Effector memory CD4-positive, alpha-beta T cell (primary cell): ENCODE measurements at places on chromosomes 4 and X.

- DNase-seq, result no peak
Measured at GRCh38 chr4:155615081-155615887, 51.4 kb upstream of the GUCY1A1 start.

DNA sequence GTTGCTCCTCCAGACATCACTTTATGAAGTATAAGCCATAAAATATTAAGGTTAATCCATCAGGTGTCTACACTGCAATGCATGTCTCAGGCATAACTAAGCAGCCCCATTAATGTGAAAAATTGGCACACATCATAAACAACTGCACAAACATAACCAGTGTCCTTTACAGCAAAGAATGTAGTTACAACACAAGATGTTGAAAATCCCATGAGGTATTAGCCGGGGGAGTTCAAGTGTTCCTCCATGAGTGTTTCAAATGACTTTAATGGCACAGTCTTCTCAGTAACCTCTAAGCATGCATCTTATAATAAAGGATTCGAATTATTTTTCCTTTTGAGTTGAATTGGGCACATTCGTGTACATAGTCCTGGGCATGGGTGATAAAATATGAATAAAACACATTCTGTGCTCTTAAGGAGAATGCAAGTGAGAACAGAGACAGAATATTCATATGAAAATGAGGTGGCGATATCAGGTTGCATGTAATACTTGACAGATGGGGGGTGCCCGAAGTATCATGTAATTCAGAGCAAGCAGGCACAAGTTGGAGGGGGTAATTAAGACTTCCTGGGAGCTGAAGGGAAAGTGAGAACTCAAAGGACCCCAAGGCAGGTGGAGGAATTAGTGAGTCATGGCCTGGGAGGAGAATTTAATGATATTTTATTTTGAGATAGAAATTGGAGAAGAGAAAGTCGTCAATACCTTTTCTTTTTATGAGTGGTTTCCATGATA lies 18.2 kb upstream of the VCX2 start:
- DNase-seq, result no peak

- DNase-seq, result no peak
Measured at GRCh38 chrX:44010626-44011025, 37.4 kb upstream of the NDP start.

DNA sequence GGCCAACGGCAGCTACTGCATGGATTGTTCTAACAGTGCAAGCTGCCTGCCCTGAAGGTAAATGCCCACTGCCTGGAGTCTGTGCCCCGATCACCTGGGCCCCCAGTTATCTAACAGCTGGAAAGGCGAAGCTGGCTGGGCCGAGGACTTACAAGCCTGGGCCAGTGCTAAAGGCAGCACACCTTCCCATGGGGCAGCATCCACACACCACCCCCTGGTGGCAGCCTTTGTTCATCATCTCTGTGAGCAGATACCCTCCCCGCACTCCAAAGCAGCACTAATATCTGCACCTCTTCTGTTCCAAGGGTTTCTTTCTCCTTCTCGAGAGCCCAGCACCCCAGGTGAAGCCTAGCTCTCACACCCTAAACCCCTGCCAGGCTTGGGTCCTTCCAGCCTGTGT lies 7.6 kb downstream of the SLC2A9 start:
- DNase-seq, result no peak

DNA sequence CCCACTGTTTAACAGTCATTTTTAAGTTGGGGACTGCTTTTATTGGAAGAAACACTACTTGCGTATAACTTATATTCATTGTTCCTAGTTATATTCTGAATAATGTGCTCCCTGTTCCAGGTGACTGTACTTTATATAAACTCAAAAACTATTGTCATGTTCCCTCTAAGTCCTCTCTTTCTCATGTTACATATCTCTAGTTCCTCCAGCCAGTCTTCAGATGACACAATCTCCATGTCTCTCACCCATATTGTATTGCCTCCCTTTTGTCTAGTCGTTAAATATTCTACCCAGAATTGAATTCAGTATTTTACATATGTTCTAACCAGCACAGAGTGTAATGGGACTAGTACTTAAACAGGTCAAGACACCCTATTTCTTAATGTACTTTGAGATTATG lies 5.3 kb downstream of the VAMP7 start:
- no peak for DNase-seq

- peak; percentile 44 for DNase-seq
Measured at GRCh38 chr4:40199999-40200874, 3.4 kb downstream of the RHOH start.
